Stimulated activated naive B cell treated with anti-CD40 and anti-IgM and Interleukin-4, amounts not matched to agents 10 μg/mL and 1 μg/mL and 100 μg/mL, for 72 hours (primary cell): ENCODE measurements at places on chromosomes 1 and 21.
A peak's percentile ranks its signal among the peaks of the same experiment; 100 is the strongest.

DNA sequence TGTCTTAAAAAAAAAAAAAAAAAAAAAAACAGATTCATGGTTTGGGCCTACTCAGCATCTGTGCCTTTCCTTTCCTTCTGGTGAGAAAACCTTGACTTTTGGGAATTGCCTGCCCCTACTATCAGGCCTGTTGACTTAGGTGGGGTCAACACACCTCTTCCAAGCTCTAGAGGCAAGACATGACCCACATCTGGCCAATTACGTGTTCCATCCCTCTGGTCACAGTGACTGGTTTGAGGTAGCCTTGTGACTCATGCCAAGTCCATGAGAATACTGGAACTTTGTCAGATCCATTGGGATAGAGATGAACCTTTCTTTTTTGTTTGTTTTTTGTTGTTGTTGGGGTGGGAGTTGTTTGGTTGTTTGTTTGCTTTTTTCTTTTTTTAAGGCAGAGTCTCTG lies 37.3 kb upstream of the KHDRBS1 start:
- no peaks in the 10 kb centered on the region for H3K36me3 ChIP-seq
- H3K4me3 ChIP-seq, result no peak overlapping the region
- DNase-seq, result no peak

DNA sequence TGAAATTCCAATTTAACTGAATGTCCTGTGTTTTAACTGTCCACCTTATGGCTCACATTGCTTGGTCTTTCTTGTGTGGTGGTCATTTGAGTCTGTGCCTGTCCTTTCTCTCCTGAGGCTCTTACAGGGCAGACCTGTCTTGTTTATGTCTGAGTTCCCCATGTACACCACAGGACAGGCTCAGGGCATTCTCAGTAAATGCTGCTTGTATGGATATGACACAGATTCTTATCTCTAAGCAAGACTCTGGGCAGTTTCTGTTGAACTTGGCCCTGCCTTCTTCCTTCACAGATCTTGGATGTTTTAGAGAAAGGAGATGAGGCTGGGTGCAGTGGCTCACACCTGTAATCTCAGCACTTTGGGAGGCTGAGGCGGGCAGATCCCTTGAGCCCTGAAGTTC lies 159.1 kb upstream of the CSF3R start:
- H3K4me1 ChIP-seq, result no peaks in the 10 kb centered on the region
- no peaks in the 10 kb centered on the region for H3K36me3 ChIP-seq
- peaks cover 34% of the 10 kb centered on the region for H3K27me3 ChIP-seq
- no peak for DNase-seq

DNA sequence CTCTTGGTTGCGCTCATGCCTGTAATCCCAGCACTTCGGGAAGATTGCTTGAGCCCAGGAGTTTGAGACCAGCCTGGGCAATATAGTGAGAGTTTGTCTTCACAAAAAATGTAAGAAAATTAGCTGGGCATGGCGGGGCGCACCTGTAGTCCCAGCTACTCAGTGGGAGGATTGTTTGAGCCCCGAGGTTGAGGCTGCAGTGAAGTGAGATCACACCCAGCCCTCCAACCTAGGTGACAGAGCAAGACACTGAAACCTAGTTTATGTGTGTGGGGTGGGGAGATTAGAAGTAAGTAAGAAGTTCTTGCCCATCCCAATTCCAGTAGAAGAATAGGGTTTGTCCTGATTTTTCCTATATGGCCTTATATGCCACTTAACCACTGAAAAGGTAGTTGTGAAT lies 2.0 kb downstream of the RPL5 start:
- no peak for DNase-seq
- H3K4me3 ChIP-seq, result peak overlapping the region; percentile 95
- H3K4me1 ChIP-seq, result peaks cover 66% of the 10 kb centered on the region
- peaks cover 68% of the 10 kb centered on the region for H3K36me3 ChIP-seq

- H3K4me3 ChIP-seq, result no peak overlapping the region
- no peak for DNase-seq
- no peaks in the 10 kb centered on the region for H3K4me1 ChIP-seq
- H3K36me3 ChIP-seq, result no peaks in the 10 kb centered on the region
Measured at GRCh38 chr1:54310439-54311328, 95.5 kb downstream of the SSBP3 start.

GRCh38 chr1:36084497-36085115 lies 712 bp downstream of the TEKT2 start:
- peaks cover 5% of the 10 kb centered on the region for H3K4me1 ChIP-seq
- no peak for DNase-seq
- peaks cover 4% of the 10 kb centered on the region for H3K36me3 ChIP-seq
- H3K4me3 ChIP-seq, result peak overlapping the region; percentile 76

DNA sequence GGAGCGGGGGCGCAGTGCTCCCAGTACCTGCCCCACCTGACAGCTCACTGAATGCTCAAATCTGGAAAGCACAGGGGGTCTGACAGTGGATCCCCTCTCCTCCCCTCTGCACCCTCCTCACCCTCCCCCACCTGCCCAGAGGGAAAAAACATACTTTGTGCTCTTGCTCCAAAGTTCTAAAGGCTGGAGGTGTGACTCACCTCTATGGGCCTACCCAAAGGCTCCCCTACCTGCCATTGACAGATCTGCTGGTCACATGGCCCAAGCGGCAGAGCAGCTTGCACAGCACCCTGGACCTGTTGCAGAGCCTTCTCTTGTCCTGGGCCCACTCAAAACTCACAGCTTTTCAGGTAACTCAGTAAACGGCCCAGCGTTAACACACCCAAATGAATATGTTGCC lies 55.7 kb downstream of the ADSS2 start:
- peaks cover 14% of the 10 kb centered on the region for H3K36me3 ChIP-seq
- H3K4me3 ChIP-seq, result no peak overlapping the region
- DNase-seq, result no peak
- H3K27ac ChIP-seq, result no peak overlapping the region

DNA sequence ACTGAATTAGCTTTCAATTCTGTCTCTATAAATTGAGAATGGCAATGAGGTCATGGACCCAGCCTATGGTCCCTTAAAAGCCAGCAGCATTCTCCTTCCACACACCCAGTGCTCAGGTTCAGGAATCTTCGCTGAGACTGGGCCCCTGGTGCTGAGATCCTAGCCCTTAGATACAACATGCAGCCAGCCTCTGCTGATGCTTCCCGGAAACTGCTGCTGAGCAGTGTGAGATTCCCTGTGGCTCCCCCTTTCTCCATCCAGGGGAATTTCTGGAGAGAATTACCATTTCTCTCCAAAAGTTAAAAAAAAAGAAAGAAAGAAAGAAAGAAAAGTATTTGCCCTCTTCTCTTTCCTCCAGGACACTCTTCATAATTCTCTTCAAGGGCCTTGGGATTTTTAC lies 31.7 kb upstream of the RALGPS2 start:
- H3K4me3 ChIP-seq, result no peak overlapping the region
- no peaks in the 10 kb centered on the region for H3K36me3 ChIP-seq
- peak overlapping the region; percentile 75 for H3K27ac ChIP-seq
- no peaks in the 10 kb centered on the region for H3K27me3 ChIP-seq
- no peak for DNase-seq

DNA sequence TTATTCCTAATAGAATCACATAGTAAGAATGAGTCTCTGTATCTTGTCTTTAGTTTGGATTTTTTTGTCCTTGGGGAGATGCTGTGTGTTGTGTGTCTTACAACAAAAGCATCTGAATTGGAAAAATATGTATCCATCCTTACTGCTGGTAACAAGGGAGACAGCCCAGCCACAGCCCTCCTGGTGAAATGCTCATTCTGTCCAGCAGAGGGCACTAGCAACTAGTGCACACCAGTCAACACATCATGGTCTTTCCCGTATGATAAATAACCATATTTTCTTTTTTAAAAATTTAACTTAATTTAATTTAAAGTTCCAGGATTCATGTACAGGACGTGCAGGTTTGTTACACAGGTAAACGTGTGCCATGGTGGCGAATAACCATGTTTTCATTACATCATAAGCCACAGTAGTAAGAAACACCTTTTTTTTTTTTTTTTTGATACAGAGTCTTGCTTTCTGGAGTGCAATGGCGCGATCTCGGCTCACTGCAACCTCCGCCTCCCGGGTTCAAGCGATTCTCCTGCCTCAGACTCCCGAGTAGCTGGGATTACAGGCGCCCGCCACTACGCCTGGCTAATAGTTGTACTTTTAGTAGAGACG lies 245.1 kb downstream of the PTBP2 start:
- no peak overlapping the region for H3K4me3 ChIP-seq
- H3K27ac ChIP-seq, result no peak overlapping the region
- no peaks in the 10 kb centered on the region for H3K36me3 ChIP-seq
- peaks cover 4% of the 10 kb centered on the region for H3K27me3 ChIP-seq
- peak; percentile 41 for DNase-seq
- no peaks in the 10 kb centered on the region for H3K4me1 ChIP-seq

DNA sequence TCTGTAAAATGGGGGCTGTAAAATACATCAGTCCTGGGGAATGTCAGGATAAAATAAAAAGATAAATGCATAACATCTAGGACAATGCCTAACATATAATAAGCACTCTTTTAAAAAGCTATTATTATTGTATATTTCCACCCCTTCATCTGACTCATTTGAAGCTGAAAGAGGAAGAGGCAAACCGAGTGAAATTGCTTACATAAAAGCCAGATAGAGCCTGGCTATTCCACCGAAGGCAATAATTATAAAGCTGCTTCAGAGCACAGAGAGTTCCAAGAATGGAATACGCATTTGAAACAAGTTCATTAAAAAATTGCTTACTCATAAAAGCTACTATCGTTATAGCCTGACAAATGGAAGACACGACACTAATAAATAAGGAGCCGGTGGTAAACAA lies 186.1 kb upstream of the CAMK1G start:
- no peak for DNase-seq
- H3K27me3 ChIP-seq, result peaks cover 5% of the 10 kb centered on the region
- no peaks in the 10 kb centered on the region for H3K4me1 ChIP-seq
- H3K36me3 ChIP-seq, result no peaks in the 10 kb centered on the region
- no peak overlapping the region for H3K27ac ChIP-seq

DNA sequence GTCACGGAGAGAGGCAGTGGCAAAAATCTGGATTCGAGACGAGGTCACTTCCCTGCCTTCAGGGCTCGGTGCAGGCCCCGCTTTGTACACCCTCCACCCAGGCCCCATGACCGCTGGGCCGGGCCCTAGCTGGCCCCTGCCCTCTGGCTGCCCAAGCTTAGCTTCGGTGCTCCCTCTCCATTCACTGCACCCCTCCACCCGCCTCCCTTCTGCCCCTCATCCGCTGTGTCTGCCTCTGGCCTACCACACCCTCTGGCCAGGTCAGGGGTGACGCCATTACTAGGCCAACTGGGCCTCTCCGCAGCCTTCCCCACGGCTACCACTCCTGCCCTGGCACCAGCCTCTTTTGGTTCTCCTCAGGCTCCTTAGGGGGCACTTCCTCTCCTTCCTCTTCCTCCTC lies 528 bp upstream of the CD164L2 start:
- H3K4me3 ChIP-seq, result no peak overlapping the region
- H3K4me1 ChIP-seq, result peaks cover 18% of the 10 kb centered on the region
- H3K27me3 ChIP-seq, result peaks cover 3% of the 10 kb centered on the region
- no peak overlapping the region for H3K27ac ChIP-seq
- no peaks in the 10 kb centered on the region for H3K36me3 ChIP-seq
- DNase-seq, result no peak

GRCh38 chr21:18373606-18374005 lies 30.0 kb downstream of the TMPRSS15 start:
- peaks cover 4% of the 10 kb centered on the region for H3K4me1 ChIP-seq
- no peak for DNase-seq
- H3K36me3 ChIP-seq, result no peaks in the 10 kb centered on the region
- H3K4me3 ChIP-seq, result no peak overlapping the region

DNA sequence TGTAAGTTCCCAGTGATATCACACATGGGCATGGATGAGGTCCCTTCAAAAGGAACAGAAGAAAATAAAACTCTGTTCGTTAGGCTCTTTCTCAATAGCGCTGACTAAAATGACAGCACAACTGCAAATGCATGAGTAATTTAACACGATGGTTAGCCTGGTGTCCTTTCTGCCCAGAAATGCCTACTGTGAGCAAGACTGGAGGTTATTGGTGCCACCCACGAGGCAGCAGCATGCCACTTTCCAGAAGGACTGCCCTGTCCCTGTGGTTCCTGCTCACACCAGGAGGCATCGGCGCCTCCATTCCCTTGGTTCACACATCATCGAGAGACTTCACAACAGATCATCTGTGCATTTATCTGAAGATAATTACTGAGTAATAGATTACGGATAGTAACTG lies 26.2 kb downstream of the VPS26C start:
- no peak for DNase-seq
- H3K4me3 ChIP-seq, result no peak overlapping the region
- peaks cover 34% of the 10 kb centered on the region for H3K4me1 ChIP-seq
- no peak overlapping the region for H3K27ac ChIP-seq

DNA sequence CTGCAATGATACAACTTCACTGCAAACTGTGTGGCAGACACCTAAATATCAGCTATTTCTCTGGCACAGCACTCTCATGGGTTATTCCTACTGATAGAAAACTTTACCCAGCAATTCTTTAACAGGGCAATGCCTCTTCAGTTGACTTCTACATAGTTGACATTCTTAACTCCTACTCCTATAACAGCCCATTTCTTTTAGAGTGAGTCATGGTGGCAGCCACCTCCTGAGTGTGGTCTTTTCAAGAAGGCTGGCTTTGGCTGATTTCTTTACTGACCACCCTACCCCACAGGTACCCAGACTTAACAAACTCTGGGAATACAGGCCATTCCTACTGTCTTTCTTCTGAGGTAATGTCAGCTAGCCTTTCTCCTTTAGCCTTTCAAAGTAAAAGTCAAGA lies 805.8 kb upstream of the ADGRL2 start:
- no peaks in the 10 kb centered on the region for H3K27me3 ChIP-seq
- H3K27ac ChIP-seq, result no peak overlapping the region
- no peak overlapping the region for H3K4me3 ChIP-seq
- H3K4me1 ChIP-seq, result no peaks in the 10 kb centered on the region
- H3K36me3 ChIP-seq, result no peaks in the 10 kb centered on the region

DNA sequence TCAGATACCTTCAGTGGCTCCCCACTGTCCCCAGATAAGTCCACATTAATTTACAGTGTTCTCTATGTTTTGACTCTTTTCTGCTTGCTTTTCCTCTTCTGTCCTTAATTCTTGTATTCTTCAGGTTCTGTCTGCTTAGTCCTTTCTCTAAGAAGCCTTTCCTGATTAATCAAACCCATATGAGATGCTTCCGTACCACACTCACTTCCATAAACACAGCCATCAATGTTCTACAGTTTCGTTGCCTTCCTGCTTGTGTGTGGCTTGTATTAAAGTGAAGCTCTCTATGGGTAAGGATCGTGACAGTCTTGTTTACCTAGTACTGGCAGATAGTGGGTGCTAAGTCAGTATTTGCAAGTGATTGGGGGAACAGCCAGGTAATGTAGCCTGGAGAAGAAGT lies 75.9 kb downstream of the PRDM2 start:
- peaks cover 32% of the 10 kb centered on the region for H3K36me3 ChIP-seq
- H3K27ac ChIP-seq, result no peak overlapping the region
- peaks cover 22% of the 10 kb centered on the region for H3K4me1 ChIP-seq
- DNase-seq, result no peak
- H3K27me3 ChIP-seq, result no peaks in the 10 kb centered on the region

- peaks cover 34% of the 10 kb centered on the region for H3K36me3 ChIP-seq
- H3K27ac ChIP-seq, result no peak overlapping the region
- no peak for DNase-seq
- no peak overlapping the region for H3K4me3 ChIP-seq
Measured at GRCh38 chr1:206735553-206736031, 35.0 kb upstream of the IL19 start.

GRCh38 chr1:166975361-166976129 lies at the start of gene ILDR2:
Gene ILDR2, minus strand, starts transcription at chr1:166975540. Its CDS starts 272 bp downstream, at chr1:166975268.
- peaks cover 18% of the 10 kb centered on the region for H3K4me1 ChIP-seq
- DNase-seq, result peak; percentile 28
- H3K27me3 ChIP-seq, result peaks cover 48% of the 10 kb centered on the region

- H3K4me3 ChIP-seq, result peak overlapping the region; percentile 86
- no peak overlapping the region for H3K27ac ChIP-seq
- H3K4me1 ChIP-seq, result peaks cover 42% of the 10 kb centered on the region
- no peaks in the 10 kb centered on the region for H3K27me3 ChIP-seq
- peaks cover 32% of the 10 kb centered on the region for H3K36me3 ChIP-seq
- DNase-seq, result no peak
Measured at GRCh38 chr1:39409055-39409816, 82.2 kb upstream of the BMP8A start.
